ENCODE measurements at places on chromosomes 7 and 10.

DNA sequence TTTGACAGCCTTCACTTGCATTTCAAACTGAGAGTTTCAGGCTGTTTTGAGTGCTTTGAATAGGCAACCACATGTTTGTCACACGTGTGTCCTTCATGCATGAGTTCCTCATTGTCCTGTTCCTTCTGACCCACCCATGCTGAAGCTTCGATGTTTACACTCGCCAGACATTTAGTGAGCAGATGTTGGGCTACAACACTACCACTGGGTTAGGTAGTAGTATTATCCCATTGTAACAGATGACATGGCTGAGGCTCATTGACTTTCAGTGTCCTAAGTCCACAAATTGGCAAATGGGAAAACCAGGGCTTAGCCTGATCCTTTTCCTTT lies 456.1 kb downstream of the PHTF2 start:
- H3K4me3 ChIP-seq = no peak overlapping the region
- H3K27ac ChIP-seq = no peak overlapping the region
- H3K27me3 ChIP-seq = no peaks in the 10 kb centered on the region
- H3K36me3 ChIP-seq = no peaks in the 10 kb centered on the region
- no peak for DNase-seq

GRCh38 chr10:66888237-66888636 lies 37.6 kb upstream of the LRRTM3 start:
- no peaks in the 10 kb centered on the region for H3K4me1 ChIP-seq
- H3K27ac ChIP-seq = no peak overlapping the region
- H3K4me3 ChIP-seq = no peak overlapping the region
- H3K36me3 ChIP-seq = no peaks in the 10 kb centered on the region
- DNase-seq = no peak

DNA sequence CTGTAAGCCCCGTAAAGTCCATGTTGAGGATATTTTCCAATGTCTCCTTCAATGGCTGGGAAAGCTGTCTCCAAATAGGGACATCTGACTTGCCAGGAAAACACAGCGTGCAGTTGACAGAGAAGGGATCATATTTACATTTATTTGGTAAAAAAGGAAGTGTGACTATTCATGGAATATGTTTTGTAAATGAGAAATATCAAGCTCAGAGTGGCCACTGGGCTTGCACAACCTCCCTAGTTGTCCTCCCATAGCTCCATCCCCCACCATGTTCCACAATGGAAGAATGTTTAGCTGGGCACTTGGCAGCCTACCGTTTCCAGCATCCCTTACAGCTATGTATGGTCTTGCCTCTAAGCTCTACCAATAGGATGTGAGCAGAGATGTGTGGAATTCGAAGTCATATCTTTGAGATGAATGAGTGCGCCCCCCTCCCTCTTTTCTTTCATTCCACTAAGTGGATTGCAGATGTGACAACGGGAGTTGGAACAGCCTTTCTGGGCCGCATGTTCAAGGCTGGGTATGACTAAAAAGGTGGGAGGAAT lies 306.6 kb upstream of the ZMIZ1 start:
- no peaks in the 10 kb centered on the region for H3K4me1 ChIP-seq
- no peaks in the 10 kb centered on the region for H3K36me3 ChIP-seq
- peaks cover 16% of the 10 kb centered on the region for H3K27me3 ChIP-seq
- H3K4me3 ChIP-seq = no peak overlapping the region

DNA sequence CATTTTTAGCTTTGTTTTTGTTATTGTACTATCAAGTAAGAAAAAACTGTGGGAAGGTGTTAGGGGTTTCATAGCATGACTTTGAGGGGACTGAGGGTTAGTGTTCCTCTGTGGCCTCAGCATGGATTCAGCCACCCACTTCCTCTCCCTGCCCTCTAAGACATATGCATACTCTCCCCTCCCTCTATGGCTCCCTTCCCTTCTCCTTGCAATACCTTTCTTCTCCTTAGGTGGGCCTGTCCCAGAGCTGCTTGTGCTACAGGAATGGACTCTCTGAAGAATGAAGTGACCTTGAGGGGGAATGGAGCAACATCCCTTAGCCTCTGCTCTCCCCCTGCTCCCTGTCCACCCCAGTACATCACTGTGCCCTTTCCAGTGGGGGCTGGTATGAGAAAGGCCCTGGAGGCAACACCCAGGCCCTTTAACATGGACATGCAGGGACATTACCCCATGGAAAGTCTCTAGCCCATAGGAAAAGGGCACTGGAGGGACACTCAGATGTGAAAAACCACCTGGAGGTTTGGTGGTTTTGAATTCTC lies 22.4 kb downstream of the CDH23 start:
- no peak overlapping the region for H3K4me3 ChIP-seq
- no peaks in the 10 kb centered on the region for H3K4me1 ChIP-seq
- H3K27me3 ChIP-seq = peaks cover 2% of the 10 kb centered on the region

GRCh38 chr10:50431791-50432190 lies 180.5 kb upstream of the ASAH2 start:
- H3K4me1 ChIP-seq = peaks cover 29% of the 10 kb centered on the region
- peak overlapping the region; percentile 77 for H3K27ac ChIP-seq
- no peaks in the 10 kb centered on the region for H3K27me3 ChIP-seq
- H3K4me3 ChIP-seq = peak overlapping the region; percentile 28
- H3K36me3 ChIP-seq = peaks cover 2% of the 10 kb centered on the region
- no peak for DNase-seq

DNA sequence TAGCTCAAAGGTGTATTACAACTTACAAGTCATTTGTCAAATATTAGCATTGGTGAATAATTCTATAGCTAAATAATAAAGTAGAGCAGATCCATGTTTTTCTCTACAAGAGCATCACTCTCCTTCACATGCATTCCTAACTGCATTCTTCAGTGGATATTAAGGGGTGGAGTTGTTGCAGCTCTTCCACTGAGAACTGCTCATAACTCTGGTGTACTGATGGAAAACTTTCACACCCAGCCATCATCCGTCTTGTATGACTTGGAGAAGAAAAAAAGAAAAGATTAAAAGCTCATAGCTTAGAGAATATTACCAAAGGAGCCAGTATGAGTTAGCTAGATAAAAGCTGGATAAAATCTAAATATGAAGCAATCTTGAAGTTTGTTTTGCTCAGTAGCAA lies 10.2 kb upstream of the FAM13C start:
- H3K27me3 ChIP-seq = no peaks in the 10 kb centered on the region
- no peaks in the 10 kb centered on the region for H3K4me1 ChIP-seq
- DNase-seq = no peak
- H3K27ac ChIP-seq = no peak overlapping the region
- no peaks in the 10 kb centered on the region for H3K36me3 ChIP-seq

GRCh38 chr7:96663457-96663856 lies 46.2 kb downstream of the SEM1 start:
- H3K27me3 ChIP-seq = no peaks in the 10 kb centered on the region
- no peak for DNase-seq
- peak overlapping the region; percentile 42 for H3K27ac ChIP-seq
- H3K4me1 ChIP-seq = peaks cover 23% of the 10 kb centered on the region
- H3K36me3 ChIP-seq = peaks cover under 1% of the 10 kb centered on the region

- H3K27ac ChIP-seq = no peak overlapping the region
- no peaks in the 10 kb centered on the region for H3K27me3 ChIP-seq
- H3K4me1 ChIP-seq = no peaks in the 10 kb centered on the region
- H3K36me3 ChIP-seq = no peaks in the 10 kb centered on the region
- DNase-seq = no peak
Observed at GRCh38 chr7:116786791-116787443, 75.5 kb upstream of the CAPZA2 start.

GRCh38 chr10:62916141-62916603 lies 100.0 kb upstream of the EGR2 start:
- H3K4me3 ChIP-seq = no peak overlapping the region
- no peak for DNase-seq
- no peak overlapping the region for H3K27ac ChIP-seq
- H3K36me3 ChIP-seq = no peaks in the 10 kb centered on the region

DNA sequence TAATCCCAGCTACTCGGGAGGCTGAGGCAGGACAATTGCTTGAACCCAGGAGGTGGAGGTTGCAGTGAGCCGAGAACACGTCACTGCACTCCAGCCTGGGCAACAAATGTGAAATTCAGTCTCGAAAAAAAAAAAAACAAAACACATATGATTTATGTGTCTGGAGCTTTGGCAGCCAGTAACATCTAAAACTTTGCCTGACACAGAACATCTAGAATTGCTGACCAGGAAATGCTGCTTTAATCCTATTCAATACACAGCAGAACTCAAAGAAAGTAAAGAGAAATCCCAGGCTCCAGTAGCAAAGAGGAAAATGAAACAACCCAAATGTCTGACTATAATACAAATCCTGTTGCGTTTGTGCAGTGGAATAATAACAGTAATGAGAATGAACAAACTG lies 4.5 kb upstream of the CCDC6 start:
- peaks cover 10% of the 10 kb centered on the region for H3K36me3 ChIP-seq
- no peak for DNase-seq
- H3K4me1 ChIP-seq = peaks cover 22% of the 10 kb centered on the region
- no peak overlapping the region for H3K4me3 ChIP-seq
- no peak overlapping the region for H3K27ac ChIP-seq

DNA sequence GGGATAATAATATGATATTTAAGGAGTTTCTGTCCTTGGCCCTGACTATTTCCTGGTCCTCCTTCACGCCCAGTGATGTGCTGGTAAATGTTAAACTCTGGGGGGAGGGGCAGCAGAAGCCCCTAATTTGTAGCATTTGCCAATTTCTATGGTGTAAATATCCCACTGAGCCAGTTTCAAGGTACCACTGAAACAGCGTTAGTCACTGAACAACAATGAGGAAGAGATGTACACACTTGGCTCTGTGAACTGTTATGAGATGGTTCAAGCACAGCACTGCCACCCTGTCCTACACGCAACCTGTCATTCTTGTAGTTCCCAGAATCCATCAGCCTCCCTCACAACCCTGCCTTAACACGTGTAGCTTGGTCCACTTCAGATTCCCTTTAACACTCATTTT lies 39.8 kb downstream of the MET start:
- peaks cover 20% of the 10 kb centered on the region for H3K27me3 ChIP-seq
- H3K27ac ChIP-seq = no peak overlapping the region
- no peak overlapping the region for H3K4me3 ChIP-seq
- no peak for DNase-seq
- no peaks in the 10 kb centered on the region for H3K4me1 ChIP-seq

DNA sequence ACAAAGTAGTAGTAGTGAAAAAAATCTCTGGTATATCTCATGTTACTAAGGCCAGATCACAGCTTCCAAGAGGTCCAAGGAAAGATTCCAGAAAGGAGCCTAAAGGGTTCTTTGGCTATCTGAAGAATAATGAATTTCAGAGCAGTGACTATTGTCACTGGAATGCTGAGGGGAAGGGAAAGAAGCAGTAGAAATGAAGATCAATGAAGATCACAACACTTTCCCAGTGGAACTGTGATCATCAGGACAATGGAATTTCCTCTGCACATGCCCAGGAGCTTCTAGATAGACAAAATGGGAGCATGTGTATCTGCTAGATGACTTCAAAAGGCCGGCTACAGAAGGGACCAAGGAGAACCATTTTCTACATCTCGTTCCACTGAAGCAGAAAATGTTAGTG lies 219.5 kb upstream of the PHYHIPL start:
- no peak overlapping the region for H3K4me3 ChIP-seq
- H3K36me3 ChIP-seq = no peaks in the 10 kb centered on the region
- no peak overlapping the region for H3K27ac ChIP-seq
- no peaks in the 10 kb centered on the region for H3K4me1 ChIP-seq
- H3K27me3 ChIP-seq = no peaks in the 10 kb centered on the region

All from central memory CD8-positive, alpha-beta T cell (primary cell).